HL-60 (cell line): ENCODE measurements at places on chromosomes 4 and X.

DNA sequence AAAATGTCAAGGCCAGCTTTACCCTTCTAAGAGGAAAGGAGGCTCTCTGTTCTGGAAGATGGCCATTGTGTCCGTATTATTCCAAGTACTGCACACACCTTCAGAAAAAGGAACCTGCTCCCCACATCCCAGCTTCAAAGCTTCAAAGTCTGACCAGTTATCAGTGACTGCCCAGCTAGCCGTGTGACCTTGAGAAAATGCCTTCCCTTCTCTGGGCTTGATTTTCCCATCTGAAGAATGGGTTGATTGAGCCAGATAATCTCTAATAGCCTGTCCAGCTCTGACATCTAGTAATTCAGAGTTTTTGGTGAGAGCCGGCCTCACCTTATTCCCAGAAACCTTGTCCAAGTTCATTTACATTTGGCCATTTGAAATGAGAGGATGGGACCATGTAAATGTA lies 3.0 kb downstream of the LONRF3 start:
- no peak for DNase-seq

DNA sequence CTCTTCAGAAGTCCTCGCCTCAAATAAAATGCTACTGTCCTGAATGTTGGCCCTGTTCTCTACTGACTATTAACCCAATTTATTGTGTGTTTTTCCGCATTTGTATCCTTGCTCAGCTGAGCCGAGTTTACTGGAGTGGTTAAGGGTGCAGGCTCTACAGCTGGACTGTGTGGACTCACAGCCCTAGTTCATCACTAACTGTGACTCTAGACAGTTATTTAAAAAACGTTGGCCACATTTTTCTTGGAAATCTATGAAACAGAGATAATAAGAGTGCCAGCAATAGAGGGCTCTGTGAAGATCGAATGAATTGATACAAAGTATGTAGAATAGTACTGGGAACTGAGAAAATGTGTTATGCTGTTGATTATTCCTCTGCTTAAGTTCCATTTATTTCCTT lies 2.9 kb upstream of the GUF1 start:
- no peak for DNase-seq

DNA sequence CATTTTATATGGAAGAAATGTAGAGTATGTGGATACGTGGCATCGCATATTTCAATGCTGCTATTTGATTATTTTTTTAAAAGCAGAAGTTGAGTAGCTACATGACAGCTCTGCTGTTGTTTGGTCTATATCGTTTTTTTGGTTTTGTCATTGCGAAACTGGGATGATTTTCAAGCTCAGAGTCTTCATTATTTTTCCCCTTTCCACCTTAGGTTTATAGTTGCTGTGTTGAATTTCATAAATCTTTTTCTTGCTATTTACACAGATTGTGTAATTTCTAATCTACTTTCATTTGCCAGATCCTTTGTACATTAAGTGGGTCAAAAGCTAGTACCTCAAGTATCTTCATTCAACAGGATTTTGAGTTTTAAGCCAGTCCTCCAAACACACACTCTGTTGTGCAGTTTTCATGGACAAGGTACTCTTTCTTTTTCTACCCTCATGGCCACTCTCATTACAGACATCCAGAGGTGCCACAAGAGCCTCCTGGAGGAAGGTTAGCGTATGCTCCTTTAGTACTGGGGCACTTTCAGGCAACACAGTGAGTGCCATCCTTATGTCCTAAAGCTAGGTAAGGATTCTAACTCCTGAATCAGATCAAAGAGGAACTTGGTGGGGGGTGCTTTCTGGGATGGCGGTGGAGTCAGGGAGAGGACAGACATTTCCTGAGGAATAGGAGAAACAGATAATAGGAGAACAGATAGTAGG lies 123.2 kb downstream of the FHIP1A start:
- DNase-seq: no peak

GRCh38 chr4:81965911-81966310 lies 407.9 kb downstream of the HNRNPD start:
- no peak for DNase-seq

DNA sequence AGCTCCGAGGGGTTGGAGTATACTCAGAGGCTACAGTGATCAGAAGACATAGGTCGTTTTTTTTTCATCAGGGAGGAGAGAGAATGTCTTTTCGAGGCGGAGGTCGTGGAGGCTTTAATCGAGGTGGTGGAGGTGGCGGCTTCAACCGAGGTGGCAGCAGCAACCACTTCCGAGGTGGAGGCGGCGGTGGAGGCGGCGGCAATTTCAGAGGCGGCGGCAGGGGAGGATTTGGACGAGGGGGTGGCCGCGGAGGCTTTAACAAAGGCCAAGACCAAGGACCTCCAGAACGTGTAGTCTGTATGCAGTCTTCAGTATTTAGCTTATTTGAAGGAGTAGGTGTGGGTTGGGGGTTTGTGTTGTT lies 500 bp downstream of the GAR1 start:
- DNase-seq: no peak

DNA sequence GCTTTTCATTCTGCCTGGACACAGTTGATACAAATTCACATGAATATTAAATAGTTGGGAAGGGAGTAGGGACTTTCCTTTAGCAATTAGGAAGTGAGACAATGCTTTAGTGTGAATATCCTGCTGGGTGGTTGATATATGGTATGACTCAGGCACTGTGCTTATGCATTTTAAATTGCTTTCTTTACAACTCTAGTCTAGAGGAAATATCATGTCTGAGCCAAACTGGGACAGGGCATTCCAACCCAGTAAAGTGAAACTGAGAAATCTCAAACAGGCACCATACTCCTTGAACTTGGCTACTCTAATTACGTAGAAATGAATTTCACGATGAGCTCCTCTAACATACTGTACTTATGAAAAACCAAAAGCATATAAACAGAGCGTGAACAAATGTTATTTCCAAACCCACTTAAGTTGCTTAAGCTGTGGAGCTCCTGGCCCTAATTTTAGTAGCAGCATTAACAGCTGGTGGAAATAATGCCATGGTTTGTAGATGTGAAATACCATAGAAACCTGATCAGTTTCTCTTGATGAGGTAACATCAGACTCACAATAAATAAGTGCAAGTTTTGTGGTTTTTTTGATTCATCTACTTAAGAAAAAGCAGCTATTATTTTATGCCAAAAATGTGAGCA lies 242.9 kb upstream of the GK2 start:
- DNase-seq: no peak

- DNase-seq: no peak
These were observed 622.7 kb upstream of the GRID2 start for GRCh38 chr4:91681091-91681490.

GRCh38 chrX:122203399-122203798 lies 980.7 kb upstream of the GRIA3 start:
- DNase-seq: no peak

DNA sequence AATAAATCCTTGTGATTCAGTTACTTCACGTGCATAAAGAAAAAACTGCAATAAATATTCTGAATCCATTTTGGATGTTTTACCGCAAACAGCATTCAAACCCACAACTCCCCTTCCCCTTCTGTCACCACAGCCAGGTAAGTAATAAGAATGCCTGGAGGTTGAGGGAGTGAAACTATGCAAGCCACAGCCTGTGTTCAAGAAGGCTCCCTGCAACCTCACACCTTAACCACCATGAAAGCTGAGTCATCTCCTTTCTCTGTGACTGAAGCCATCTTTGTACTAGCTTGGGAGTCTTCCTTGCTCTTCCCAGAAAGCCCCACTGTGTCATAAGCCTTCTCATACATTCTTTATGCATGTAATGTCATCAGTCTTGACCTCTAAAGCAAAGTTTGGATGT lies 297.0 kb upstream of the PUDP start:
- DNase-seq: no peak

GRCh38 chrX:40278340-40279090 lies 180.8 kb upstream of the BCOR start:
- DNase-seq: no peak

DNA sequence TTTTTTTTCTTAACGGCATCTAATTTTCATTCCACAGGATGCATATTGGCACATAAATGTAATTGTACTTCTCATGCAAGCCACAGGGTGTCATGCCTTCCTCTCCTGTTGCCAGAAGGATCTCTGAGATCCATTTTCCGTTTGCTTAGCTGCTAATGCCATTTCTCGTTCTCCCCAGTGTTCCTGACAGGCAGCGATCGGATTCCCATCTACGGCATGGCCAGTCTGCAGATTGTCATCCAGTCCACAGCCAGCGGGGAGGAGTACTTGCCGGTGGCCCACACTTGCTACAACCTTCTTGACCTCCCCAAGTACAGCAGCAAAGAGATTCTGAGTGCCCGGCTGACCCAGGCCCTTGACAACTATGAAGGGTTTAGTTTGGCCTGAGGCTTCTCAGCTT lies 8.9 kb upstream of the NAP1L5 start:
- no peak for DNase-seq

DNA sequence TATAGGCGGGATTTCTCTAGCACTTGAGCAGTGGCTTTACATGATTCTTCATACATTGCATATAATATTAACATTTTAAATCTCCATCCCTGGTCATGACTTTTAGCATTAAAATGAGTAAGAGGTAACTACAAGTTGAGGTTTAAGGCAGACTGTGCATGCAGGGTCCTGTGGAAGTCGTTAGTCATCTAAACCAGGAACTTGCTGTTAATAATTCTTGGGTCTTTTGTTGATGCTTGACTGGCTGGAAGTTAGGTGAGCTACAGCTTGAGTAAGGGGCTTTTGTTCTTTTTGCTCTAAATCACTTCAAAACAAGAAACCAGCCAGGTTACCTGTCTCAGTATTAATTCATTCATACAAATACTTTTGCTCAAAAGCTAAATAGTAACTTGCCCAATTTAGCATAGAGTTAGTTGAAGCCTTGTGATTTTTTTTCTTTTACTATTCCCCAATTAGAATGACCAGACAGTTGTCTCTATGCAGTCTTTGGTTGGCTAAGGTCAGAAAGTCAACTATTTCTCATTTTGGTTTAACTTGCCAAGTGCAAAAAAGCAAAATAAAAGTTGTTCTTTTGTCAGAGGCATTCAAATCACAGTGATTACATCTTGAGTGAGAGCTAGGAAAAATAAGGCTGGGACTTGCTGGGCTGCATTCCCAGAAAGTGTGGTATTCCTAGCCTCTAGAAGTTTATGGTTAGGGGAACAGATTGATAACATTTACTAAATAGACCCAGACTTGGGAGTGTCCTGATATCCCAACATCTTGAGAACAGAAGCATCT lies 516.9 kb downstream of the PDHA2 start:
- no peak for DNase-seq

GRCh38 chrX:3697220-3697684 lies 16.2 kb downstream of the PRKX start:
- no peak for DNase-seq

DNA sequence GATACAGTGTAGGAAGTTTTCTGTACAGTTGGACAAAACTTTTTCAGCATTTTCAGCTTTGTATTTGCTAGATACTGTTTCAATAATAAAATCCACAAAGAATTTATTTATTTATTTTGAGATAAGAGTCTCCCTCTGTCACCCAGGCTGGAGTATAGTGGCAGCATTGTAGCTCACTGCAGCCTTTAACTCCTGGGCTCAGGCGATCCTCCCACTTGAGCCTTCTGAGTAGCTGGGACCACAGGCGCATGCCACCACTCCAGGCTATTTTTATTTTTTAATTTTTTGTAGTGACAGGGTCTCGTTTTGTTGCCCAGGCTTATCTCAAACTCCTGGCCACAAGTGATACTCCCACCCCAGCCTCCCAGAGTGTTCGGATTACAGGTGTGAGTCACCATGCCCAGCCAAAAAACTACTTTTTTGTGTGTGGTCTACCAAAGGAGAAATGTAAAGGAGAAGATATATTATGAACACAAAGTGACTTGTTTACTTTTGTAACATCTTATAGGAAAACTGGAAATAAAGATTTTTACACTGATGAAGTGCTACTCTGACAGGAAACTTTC lies 13.0 kb upstream of the SOWAHD start:
- DNase-seq: no peak

GRCh38 chrX:45954026-45954425 lies 591.2 kb downstream of the ZNF674 start:
- no peak for DNase-seq

DNA sequence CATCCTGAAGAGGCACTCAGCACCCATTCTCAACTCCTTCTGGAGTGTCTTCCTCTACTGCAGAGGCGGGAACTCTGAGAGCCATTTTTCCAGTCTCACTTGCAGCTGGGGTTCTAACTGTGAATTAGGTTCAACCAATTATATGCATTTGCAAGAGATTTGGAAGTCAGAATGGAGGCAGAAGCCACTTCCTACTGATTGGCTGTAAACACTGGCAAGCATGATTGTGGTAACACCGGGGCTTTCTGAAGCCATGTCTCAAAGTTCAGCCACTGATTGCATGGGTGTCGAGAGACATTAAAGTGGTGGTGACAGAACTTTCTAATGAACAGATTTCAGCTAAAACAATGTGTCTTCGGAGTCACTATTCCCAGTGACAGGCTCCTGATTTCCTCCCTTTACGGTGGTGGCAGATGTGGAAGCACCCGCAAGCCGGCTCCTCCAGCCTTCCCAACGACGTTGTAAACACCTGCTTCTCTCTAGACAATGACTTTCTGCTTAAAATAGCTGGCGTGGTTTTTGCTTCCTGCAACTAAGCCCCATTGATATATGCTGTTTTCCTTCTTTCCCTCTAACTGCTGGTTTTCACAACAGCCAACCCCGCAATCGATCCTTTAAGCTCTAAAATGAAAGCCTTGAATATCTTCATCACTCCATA lies 92.0 kb downstream of the IRF2 start:
- DNase-seq: no peak
